HCT116 (cell line): ENCODE measurements at places on chromosomes 2 and 18.

GRCh38 chr2:37343537-37344434 is 644 bp upstream of the QPCT start:
- DNase-seq, result no peak

- DNase-seq, result no peak
Measured at GRCh38 chr2:41873102-41874031, 174.5 kb upstream of the PKDCC start.

GRCh38 chr2:78553866-78554647 is 471.4 kb upstream of the REG3G start:
- no peak for DNase-seq

- no peak for DNase-seq
Measured at GRCh38 chr2:22999951-23000350, 385.0 kb upstream of the KLHL29 start.

GRCh38 chr2:211534632-211535031 is 978.2 kb downstream of the CPS1 start:
- DNase-seq, result no peak

GRCh38 chr2:169512525-169512924 is 3.0 kb downstream of the KLHL41 start:
- no peak for DNase-seq

DNA sequence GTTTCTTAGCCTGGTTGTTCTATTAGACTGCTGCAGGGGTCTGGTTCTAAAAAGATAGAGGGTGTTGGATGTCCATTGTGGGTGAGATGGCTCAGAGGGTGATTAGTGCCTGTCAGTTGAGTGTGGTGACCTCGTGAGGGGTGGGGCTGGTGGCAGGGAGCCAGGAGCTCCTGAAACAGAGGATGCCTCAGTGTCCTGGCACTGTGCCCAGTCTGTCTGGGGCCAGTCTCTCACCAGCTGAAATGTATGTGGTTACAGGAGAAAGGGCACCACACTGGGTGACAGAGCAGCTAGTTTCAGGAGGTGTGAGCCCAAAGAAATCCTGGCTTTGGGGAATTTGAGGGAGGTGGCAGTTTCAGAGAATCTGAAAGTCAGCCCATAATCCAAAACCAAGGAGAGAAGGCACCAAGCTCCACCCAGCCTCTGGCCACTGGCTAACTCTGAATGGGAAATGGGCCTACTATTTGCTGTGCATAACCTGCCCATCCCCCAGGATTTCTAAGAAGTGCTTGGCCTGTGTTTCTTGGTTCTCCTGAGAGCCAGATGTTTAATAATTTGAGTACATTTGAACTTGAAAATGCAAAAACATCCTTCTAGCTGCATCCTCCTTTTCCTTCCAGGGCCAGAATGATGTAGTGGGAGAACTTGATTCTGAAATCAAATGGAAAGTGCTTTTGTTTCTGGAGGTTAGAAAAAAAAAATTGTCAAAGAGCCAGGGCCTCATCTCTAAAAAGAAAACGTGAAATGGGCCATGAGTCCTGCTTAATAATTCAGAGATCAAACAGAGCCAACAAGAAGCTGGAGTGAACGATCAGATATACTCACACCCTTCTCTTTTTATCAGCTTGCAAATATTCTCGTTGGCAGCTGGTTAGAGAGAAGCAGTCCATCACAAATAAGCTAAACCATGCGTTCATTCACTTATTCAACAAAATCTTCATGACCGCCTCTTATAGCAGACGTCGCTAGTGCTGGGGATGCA is 92.3 kb downstream of the B3GNT2 start:
- no peak for DNase-seq
